ENCODE measurements at places on chromosomes 11 and 22. TPM values are rescaled to one million over a fixed set of nuclear protein-coding genes. Genes with fewer than 3 reads are reported as not detected.

Gene HORMAD2
- total RNA-seq = not detected

Gene P2RX3
- 0.21 TPM for total RNA-seq

Gene OR5B12
- not detected for total RNA-seq

Gene APOL5
- total RNA-seq = not detected

Gene DBX1
- total RNA-seq = not detected

Gene ALDH3B1
- total RNA-seq = 120 TPM

Gene CENATAC
- total RNA-seq = 11.1 TPM
